Jurkat, Clone E6-1 (cell line): ENCODE measurements at places on chromosomes 16 and 17.
A peak's percentile ranks its signal among the peaks of the same experiment; 100 is the strongest.

- no peak for DNase-seq
Measured at GRCh38 chr16:50609471-50609870, 61.3 kb downstream of the NKD1 start.

- DNase-seq, result peak; percentile 91
Measured at GRCh38 chr16:89560378-89561141, at the start of gene RPL13. TSS of gene RPL13 (plus strand) at chr16:89560682. CDS start at chr16:89560960, 278 bp downstream.

DNA sequence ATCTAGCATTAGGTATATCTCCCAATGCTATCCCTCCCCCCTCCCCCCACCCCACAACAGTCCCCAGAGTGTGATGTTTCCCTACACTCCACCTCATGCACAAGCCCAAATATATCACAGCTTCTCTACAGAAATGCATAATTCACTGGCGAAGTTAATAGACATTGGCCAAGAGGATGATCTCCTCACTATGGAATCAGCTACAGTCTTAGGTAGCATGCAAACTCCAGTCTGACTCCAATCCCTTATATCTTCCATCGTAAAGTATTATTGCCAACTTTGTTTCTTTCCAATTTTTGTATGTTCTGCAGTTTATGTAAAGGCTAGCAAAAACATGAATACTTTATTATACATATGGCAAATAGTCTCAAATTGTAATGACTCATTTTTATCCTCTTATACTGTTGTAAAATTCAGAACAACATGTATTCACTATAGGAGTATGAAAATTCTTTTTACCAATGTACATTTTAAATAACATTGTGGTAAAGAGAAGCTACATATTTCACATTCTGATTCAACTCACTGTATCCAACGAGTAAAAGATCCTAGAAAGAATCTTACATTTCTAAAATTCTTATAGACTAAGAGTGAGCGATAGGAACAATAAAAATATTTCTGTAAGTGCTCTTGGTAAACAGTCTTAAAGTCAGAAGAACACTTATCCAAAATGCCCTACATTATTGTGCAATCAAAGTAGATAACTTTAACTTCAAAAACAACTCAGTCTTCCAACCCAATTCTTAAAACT is 871 bp downstream of the ABCA8 start:
- no peak for DNase-seq

DNA sequence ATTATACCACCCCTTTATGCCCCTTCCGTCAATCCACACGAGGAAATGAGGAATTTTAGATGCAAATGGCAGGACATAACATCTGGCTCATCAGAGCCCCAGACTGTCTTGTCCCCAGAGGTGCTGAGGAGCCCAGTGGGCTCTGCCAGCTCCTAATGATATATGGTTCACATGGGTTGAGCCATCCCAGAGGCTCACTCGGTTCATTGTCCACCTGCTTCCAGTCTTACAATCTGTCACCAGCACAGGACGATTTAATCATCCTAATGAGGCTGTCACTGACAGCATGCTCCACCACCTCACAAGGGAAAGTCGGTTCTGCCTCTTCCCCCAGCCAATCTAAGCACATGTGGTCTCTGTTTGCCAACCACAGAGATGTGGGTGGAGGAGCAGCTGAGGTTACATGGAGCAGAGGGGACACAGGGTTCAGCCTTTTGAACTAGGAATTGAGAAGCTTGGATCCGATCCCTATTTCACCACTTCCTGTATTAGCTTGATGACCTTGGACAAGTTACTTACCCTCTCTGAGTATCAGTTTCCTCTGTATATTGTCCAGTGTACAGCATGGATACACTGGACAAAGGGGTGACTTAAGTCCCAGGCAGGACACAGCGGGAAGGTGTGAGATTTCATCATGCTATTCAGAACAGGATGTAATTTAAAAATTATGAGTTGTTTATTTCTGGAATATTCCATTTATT is 27.0 kb upstream of the DHX8 start:
- peak; percentile 63 for DNase-seq

DNA sequence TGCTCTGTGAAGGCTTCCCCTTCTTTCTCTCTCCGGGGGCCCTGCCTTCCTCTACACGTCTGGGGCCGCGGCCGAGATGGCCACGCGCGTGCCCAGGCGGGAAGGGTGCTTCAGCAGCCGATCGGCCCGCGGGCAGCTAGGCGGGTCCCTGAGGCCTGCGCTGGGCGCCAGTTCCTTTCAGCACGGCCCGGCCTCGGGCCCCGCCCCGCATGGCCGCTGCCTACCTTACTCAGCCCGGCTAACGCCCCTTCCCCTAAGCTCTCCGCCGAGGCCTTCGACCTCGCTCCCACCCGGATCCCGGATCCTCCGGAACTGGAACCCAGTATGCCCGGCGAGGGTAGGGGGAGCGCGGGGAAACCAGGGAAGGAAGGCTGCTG is 335 bp downstream of the TMEM11 start:
- no peak for DNase-seq

DNA sequence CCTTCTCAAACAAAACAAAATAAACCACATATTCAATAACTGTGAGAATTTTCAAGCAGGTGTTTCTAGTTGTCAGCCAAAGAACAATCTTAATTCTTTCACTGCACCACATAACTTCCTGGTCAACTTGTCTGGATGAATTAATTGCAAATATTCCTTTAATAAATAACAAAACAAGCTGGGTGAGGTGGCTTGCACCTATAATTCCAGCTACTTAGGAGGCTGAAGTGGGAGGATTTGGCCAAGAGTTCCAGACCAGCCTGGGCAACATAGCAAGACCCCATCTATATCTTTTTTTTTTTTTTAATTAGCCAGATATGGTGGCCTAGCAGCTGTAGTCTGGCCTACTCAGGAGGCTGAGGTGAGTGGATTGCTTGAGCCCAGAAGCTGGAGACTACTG is 17.0 kb upstream of the PPM1D start:
- no peak for DNase-seq

DNA sequence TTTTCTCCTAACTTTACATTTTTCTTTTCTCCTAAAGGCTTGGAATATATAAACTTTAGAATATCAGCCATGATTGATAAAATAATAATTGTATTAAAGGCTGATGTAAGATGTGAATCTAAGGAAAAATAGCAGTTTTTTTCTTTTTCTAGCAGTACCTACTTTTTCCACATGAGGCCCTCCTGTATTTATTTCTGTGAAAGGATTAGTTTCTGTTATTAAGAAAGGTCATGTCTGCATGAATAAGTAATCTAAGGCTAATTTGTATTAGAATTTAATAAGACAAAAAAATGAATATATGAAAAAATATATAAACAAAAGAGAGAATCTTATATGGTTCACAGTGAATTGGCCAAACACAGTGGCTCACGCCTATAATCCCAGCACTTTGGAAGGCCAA is 85.3 kb downstream of the STXBP4 start:
- no peak for DNase-seq

DNA sequence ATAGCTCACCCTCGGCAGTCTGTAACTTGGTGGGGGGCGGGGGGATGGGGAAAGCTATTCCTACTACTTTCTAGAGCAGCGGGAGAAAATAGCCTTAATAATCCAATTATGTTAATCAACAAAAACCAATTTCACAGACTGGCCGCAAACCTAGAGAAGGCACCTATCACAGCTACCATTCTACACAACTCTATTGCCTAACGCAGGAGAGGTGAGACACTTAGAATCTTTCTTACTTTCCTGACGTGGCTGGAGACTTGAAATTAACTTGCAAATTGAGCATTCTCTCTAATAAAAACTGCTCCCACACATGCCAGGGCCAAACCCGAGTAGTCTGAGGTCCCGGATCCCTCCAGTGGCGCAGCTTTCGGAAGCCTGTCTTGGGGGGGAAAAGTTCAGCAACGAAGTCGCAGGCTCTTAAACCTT is 794 bp downstream of the SMG6 start:
- DNase-seq, result no peak
